Pulmonary artery endothelial cell (primary cell): ENCODE measurements at places on chromosomes 11 and 22. TPM values are rescaled to one million over a fixed set of nuclear protein-coding genes. Genes with fewer than 3 reads are reported as not detected.
A peak's percentile ranks its signal among the peaks of the same experiment; 100 is the strongest.

The TYR gene
- not detected in 2 replicates for total RNA-seq

The FBLN1 gene
- 0.13 and 0.35 TPM in 2 replicates for total RNA-seq

The OR2AT4 gene
- total RNA-seq, result not detected in 2 replicates

DNA sequence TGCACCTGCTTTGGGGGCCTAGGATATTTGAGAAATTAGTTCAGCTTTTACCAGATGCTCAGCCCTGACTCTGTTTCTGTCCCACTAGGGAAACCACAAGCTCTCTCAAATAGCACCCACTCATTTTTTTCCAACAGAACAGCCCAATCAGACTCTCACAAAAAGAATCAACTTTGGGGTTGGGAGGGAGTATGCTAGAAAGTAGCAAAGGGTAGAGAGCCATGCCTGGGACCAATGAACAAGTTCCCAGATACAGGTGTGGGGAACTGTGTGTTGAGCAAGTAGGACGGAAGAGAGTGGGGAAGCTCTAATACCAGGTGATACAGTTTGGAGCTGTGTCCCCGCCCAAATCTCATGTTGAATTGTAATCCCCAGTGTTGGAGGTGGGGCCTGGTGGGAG lies 41.1 kb downstream of the TRIM66 start:
- no peak for DNase-seq

DNA sequence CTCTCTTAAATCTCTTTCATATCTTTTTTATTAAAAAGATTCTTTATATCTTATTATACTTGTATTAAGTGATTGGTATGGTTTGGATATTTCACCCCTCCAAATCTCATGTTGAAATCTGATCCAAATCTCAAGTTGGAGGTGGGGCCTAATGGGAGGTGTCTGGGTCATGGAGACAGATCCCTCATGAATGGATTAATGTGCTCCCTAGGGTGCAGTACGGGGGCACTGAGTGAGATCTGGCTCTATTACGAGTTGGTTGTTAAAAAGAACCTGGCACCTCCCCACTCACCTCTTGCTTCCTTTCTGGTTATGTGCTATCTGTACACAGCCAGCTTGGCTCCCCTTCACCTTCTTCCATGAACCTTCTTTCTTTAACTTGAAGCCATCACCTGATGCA lies 149.6 kb downstream of the CWF19L2 start:
- no peak for DNase-seq

DNA sequence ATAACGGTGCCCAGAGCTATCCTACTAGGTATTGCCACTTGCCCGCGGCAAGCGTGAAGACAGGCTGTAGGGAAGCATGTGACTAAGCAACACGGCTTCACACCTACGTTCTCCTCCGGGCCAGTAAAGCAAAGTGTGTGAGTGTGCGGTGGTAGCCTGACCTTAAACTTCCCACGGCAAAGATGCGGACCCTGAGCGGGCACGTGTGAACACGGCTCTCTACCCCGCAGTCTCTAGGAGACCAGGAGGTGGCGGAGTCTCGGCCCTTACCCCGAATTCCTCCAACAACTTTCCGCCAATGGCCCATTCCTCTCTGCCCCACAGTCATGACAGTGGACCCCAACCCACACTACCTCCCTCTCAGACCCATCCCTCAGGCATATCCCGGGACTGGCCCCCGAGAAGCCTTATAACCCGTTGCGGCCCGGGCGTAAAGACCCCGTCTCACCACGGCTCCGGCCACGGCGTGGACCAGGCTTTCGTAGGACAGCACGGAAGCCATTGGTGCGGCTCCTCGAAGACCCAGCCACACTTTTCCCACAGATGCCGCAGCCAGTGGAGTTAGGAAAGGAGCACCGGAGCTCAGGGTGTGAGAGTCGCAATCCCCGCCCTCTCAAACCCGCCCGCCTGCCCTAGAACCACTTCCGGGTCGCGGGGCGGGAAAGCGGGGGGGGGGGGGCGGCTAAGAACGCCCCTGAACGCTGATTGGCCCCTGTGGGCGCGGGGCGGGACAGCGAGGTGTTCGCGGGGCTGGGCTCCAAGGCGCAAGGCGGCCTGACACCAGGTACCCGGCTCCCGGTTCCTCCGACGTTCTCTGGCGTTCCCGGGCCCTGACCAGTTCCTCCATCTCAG lies at the start of gene SLC25A17:
Gene SLC25A17, minus strand, starts transcription at position 600 of the 852 bp plus-strand sequence. Its CDS starts 98 bp downstream, at position 502.
- DNase-seq, result peak; percentile 39

GRCh38 chr11:77590194-77590782 lies 535 bp downstream of the AQP11 start:
- no peak for DNase-seq

GRCh38 chr11:64834723-64835615 lies 9.5 kb downstream of the CDC42BPG start:
- no peak for DNase-seq

GRCh38 chr11:111448831-111449557 lies 63.2 kb downstream of the BTG4 start:
- DNase-seq, result no peak

DNA sequence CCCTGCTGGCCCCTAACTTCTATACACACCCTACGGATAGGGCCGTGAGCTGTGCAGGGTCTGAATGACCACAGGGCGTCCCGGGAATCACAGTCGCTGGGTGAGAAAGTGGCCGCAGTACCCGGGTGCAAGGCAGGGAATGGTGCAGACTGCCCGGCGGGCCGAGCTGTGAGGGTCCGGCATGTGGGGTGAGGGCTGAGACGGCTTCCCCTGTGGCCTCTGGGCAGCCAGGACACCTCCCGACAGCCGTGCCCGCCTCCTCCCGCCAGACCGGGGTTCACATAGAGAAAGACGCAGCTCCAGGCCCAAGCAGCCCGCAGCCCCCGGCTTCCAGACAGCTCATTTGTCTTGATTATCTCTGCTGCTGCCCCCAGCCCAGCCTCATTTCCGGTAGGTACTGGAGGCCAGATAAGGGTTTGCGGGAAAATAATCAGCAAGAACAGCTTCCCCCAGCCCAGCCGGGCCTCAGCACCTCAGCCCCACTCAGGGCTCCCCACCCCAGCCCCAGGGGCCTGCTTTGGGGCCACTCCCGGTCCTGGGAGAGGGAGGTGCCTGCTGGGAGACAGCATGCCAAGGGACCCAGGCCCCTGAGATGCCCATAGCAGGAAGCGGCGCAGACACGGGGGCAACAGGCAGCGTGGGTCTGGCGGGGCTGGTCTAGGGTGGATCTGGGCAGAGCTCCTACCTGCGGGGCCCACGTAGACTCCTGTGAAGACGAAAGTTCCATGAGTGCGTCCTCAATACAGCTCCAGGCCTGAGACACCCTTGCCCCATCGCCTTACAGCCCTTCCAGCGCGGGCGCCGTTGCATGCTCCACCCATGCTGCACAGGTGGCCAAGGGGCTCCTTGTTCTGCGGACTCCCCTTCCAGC lies 123.1 kb downstream of the BRD1 start:
- no peak for DNase-seq
